NCI-H2029 treated with DMSO at 0.1 percent for 48 hours (cell line): ENCODE measurements at places on chromosomes 2 and 18.

DNA sequence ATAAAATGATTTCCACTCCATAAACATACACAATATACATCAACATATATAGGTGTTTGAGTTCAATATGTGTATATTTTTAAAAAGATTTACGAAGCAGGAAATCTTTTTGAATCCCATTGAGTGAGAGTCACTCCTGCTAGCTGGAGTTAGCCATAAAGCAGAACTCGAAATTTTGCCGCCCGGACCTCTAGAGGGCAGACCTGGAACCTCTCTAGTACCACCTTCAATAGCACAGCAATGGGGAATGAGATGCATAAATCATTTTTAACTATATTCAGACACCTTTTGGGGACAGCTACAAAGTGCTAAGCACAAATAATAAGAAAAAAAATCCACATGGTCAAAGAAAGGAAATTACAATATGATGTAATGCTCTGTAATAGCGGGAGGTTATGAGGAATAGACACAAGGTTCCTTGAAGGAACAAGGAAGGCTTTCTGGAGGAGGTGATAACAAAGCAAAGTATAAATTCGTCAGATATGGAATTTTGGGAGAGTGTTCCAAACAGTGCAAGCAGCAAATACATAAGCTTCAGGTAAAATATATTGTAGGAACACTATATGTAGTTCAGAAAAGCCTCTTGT is 533.4 kb downstream of the ERBB4 start:
- DNase-seq: no peak

- DNase-seq: no peak
These were observed 79.8 kb upstream of the NOSTRIN start for GRCh38 chr2:168722592-168722991.

DNA sequence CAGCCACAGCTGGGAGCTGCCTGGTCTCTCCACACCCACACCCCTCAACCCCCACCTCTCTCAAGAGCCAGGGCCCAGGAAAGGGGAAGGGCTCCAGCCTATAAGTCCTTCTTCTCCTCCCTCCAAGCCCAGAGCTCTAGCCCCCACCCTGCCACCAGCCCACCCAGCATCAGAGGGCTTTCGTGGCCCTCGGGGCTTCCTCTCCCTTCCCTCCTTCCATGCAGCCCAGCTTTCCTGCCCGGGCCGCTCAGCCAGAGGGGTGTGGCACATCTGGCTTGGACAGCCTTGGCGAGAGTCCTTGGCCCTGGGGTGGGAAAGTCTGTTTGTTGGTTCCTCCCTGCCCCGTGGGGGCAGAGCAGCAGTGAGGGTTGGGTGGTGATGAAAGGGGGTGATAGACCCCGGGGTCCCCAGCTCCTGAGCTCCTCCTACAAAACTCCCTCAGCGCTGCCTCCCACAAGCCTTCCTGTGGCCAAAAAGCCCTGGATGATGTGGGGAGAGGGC is 7.0 kb downstream of the TNS1 start:
- DNase-seq: no peak

- DNase-seq: no peak
These were observed 126.4 kb downstream of the CACNB4 start for GRCh38 chr2:151972241-151973012.

- DNase-seq: no peak
These were observed 119.7 kb upstream of the ETAA1 start for GRCh38 chr2:67277450-67277849.
